M059J (cell line): ENCODE measurements at places on chromosomes 16 and 17.

DNA sequence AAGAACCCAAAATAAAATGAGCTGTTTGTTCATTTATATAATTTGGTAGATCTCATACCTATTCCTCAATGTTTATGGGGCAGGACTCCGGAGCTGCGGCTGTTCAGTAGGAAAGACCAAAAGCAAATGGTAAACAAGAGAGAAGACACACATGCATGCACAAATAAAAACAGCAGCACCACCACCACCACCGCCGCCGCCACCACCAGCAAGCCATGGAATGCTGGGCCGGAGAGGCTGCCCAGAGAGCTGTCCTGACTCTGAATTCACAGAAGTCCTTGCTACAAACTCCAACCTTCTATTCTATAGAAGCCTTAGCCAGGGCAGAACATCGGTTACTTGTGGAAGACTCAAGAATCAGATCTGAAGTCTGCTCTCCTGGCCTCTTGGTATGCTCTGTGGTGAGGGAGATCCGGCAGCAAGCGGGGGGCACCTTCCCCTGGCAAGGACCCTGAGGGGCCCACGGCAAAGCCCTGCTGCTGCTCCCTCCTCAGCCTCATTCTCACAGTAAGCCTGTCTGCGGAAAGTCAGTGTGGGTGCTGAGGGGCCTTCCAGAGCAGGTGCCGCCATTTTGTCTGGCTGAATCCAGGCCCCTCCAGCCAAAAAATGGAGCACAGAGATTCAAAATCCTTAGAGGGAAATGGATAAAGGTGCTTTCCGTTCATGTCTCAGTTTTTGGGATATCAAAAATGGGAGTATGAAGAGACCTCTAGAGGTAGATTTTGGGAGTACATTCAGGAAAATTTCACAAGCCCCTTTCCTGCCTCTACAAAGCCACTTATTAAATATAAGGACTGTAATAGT is 6.4 kb upstream of the FOXJ1 start:
- DNase-seq, result peak; percentile 22

DNA sequence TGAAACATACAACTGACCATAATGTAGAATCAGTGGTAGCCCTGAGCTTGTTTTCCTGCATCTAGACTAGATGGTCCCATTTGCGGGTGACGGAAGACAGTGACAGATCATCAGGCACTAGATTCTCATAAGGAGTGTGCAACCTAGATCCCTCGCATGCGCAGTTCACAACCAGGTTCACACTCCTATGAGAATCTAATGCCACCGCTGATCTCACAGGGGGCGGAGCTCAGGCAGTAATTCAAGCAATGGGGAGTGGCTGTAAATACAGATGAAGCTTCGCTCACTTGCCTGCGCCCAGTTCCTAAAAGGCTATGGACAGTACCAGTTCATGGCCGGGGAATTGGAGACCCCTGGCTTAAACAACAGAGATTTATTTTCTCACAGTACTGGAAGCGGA is 656.3 kb downstream of the HS3ST4 start:
- no peak for DNase-seq

DNA sequence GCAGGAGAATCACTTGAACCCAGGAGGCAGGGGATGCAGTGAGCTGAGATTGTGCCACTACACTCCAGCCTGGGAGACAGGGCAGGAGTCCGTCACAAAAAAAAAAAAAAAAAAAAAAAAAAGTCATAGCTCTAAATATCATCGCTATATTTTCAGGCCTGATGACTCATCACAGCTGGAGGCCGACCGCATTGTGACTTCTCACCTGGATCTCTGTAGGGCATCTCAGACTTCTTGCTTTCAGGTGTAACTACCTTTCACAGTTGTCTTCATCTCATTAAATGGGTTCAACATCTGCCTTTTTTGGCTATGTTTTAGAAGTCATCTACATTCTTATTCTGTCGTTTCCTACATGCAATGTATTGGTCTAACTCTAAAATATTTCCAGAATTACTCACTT is 353.1 kb upstream of the MON1B start:
- DNase-seq, result no peak

- DNase-seq, result peak; percentile 29
These were observed 49.0 kb downstream of the RHOT1 start for GRCh38 chr17:32191306-32191705.

DNA sequence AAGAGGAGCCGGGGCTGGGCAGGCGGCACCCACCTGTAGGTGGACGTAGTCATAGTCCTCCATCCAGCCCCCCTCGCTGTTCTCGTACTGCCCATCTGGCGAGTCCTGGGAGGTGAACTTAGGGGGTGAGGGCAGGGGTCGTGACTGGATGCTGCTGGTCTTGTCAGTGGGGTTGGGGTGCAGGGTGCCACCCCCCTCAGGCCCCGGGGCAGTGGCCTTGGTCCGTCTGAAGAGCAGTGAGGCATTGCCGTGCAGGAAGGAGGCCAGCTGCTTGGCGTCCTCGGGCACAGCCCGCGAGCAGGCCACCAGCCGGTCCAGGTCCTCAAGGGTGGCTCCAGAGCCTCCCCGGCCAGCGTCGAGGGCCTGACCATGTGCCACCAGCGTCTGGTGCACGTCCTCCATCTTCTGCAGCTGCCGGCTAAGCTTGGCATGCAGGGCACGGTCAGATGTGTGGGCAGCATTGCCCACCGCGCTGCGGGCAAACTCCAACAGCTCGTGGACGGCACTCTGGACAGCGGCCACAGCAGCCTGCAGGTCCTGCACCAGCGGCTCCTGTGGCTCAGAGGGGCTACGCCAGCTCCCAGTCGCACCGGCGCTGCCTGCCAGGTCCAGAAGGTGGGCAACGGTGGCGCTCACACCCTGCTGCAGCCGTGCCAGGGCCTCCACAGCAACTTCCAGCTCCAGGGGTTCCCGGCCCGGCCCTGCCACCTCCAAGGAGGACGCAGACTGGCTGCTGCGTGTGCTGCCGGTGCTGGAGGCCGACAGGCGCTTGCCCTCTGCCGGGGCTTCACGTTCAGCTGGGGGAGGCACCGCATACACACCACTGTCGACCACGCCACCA is 16.3 kb downstream of the CTRB1 start:
- DNase-seq, result no peak

- DNase-seq, result no peak
These were observed 9.2 kb downstream of the CHMP6 start for GRCh38 chr17:81000631-81001357.

DNA sequence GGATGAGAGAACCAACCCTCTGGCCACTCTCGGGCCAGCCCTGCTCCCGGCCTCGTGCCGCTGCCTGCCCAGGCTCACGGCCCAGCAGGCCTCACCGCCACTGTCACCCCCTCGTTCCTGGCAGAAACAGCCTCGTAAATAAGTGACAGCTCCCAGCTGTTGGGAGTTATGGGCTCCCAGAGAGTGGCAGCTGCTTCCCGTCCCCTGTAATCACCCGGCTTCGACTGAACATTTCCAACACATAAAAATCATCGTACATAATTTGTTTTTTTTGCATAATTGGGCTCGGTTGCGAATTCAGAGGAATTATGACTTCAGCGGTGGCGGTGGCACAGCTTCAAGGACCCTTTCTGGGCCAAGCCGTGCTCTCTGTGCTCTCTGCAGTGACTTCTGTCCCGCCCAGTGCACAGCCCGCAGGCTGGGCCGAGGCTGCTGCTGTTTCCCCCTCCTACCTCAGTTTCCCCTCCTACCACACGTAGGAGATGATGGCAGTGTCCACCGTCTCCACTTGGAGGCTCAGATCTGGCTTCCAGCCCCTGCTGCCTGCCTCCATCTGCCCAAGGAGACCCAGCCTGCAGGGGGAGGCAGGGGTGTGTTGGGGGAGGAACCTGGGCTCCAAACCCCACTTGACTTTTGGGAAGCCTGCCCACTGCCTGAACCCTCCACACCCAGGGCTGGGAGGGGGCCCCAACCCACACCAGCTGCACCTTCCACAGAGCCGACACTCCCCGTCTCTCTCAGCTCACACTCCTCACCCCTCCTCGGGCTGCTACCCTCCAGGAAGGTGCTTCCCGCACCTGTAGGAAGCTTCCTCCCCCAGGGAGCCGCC is 84.9 kb downstream of the RTN4RL1 start:
- DNase-seq, result no peak

- DNase-seq, result no peak
These were observed 15.8 kb downstream of the CDH16 start for GRCh38 chr16:66902648-66903543.

GRCh38 chr17:33124871-33125551 is 133.4 kb downstream of the SPACA3 start:
- no peak for DNase-seq
